ENCODE measurements at places on chromosomes 5 and 9. TPM values are rescaled to one million over a fixed set of nuclear protein-coding genes. Genes with fewer than 3 reads are reported as not detected.

GRCh38 chr5:15573590-15573989 is 73.6 kb downstream of the FBXL7 start:
- DNase-seq: no peak

DNA sequence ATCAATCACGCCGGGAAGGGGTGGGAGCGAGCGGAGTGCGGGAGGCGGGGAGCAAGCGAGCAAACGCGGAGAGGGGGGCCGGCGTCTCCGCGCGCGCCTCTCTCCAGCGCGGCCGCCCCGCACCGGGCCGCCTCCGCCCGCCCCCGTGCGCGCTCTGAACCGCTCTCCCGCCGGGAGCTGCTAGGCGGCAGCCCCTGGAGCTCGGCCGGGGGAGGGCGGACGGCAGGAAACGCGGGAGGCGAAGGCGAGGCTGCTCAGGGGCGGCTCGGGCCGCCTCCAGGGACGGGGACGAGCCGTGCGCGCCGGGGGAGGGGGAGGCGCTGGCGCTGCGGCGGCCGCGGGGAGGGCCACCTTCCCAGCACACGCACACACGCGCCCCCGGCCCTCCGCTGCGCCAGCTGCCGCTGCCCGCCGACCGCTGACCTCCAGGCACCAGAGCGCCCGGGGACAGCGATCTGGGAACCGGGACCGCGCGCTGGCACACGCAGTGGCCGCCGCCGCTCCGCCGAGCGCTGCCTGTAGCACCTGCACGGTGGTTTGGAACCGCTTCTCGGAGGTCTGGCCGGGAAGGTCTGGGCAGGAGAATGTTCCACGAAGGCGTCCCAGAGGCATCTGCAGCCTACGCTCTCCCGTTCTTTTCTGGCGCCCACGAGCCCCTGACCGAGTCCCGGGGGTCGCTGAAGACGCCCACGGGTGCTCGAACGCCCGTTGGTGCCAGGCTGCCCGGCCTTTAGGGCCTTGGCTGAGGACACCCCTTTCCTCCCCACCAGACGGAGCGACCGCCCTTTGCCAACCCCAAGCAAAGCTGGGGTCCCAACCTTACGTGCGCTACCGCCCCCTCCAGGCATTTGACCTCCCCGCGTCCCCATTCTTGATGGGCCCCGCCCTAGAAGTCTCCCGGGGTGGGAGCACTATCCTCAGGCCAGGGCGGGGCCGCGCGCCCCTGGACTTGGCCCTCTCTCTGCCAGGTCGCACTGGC is at the start of gene GABBR2:
GABBR2 (minus strand) TSS at position 3 of the 979 bp plus-strand sequence. CDS start 198 bp downstream, outside the sequence.
- no peak for DNase-seq

DNA sequence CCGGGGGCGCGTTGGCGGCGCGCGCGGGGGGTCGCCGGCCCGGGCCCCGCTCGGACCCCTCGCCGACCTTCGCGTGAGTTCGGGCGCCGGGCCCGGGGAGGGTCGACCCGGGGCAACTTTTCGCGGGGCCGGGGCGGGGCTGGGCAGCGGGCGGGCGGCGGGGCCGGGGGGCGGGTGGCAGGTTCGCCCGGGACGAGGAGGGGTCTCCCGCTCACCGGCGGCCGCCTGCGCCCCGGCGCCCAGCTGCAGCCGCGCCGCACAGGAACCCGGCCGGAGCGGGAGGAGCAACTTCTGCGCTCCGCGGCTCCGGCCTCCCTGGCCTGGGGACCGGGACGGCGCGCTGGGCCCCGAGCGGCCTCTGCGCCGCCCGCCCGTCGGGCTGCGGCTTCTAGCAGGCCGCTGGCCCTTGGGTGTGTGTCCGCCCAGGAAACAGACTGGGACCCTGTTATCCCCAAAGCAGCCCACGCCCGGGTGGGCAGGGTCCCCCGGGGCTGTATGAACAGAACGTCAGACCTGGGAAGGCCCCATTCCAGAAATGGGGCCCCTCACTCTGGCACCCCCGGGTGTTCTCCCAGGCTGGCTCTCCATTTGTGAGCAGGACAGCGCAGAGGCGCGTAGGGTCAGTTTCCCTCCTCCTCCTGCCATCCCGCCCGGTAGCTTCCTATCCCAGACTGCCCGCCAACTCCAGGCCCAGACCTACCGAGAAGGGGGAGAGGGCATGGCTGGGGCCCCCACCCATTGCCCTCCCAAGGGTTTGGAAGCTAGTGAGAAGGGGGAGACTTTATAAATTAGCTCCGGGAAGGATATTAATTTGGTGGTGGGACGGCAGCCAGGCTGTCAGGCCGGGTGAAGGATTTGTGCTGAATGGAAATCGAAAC is 708 bp downstream of the RXRA start:
- DNase-seq: no peak

The BRD8 gene
- total RNA-seq: 54.1 TPM

DNA sequence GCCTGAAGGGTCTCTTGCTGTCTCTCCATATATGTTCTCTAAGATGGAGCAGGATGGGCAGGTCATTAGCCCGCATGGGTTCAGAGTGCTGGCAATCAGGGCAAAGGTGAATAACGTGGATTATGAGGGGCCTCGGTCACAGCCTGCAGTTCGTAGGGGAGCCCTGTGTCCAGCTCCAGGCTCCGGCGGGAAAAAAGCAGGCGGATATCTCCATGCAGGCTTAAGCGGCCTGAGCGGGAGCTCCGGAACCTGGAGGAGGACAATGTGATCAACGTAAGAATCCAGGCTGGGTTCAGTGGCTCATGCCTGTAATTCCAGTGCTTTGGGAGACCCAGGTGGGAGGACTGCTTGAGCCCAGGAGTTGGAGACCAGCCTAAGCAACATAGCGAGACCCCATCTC is 2.2 kb upstream of the STOML2 start:
- DNase-seq: no peak

The PTGES gene
- 7.5 TPM for total RNA-seq

DNA sequence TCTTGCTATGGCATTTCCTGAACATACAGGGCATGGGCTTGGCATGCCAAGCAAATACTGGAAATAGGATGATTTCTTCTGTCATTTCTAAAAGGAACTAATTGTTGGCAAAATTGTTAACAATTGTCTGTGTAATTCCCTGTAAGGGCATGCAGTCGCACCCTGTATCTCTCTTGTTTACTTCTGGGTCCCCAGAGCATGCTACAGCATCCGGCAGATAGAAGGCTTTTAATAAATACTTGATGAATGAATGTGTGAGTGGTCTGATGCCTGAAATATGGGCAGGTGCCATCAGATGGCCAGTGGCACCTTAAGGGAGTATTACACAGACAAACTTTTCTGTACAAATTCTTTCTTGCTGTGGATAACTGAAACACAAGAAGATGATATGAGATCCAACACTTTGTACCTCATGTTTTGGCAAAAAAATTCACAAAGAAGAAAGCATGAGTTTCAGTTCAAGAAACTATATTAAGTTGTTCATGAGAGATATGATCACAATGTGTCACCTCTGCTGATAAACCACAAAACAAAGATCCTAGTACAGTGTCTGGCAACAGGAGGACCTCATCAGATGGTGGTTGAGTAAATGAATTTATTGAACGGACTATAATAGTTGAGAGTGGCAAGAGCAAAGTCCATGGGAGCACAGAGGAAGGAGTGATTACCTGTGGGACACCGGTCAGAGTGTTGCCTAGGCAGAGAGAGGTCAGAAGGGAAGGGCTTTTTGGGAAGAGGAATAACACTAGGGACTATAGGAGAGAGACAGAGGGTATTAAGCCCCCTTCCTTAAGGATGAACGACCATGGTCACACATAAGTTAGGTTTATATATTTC is 194.2 kb downstream of the ATP10B start:
- no peak for DNase-seq

- DNase-seq: no peak
Observed at GRCh38 chr9:111904891-111905291, 8.3 kb downstream of the UGCG start.
